ENCODE measurements at places on chromosomes 5 and 9.

GRCh38 chr9:136531186-136531903, 14.5 kb downstream of the NOTCH1 start:
- DNase-seq, result no peak

DNA sequence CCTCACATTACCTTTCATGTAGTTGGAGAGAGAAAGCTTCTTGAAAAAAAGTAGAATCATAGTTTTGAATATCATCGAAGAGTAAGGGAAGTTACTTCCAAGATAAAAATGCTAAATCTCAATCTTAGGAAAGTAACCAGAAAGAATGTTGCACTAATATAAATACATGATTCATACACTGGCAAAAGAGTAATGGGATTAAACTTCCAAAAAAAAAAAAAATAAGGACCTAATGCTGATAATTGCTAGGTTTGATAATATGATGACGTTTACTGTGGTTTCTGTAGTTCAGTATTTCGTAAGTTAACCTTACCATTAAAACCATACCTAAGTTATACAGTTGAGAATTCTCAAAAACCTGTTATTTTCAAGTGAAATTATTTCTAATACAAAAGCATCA, 573.8 kb upstream of the CDH9 start:
- DNase-seq, result no peak

GRCh38 chr5:82312373-82312856, 34.3 kb upstream of the RPS23 start:
- DNase-seq, result no peak

GRCh38 chr5:175823731-175824525, 47.5 kb upstream of the CPLX2 start:
- no peak for DNase-seq

DNA sequence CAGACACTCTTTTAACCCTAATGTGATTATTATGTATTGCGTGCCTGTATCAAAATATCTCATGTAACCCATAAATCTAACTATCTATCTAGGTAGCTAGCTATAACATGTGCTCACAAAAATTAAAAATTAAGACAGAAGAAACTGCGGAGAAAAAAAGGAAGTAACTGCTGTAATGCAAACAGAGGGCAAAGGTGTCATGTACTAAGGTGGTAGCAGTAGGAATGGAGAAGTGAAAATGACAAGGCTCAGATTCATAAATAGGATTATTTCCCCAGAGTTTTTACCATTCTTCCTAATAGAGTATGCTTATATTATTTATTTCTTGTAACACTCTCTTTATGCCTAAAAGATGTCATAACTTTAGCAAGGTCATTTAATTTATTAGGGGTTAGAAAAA, 1527.5 kb upstream of the C9orf72 start:
- DNase-seq, result no peak

- no peak for DNase-seq
These were observed 511.7 kb downstream of the CDH12 start for GRCh38 chr5:22341406-22341805.

GRCh38 chr5:123365156-123365555, 58.0 kb downstream of the CEP120 start:
- DNase-seq, result no peak

GRCh38 chr9:82332774-82333152, 344.2 kb downstream of the SPATA31D1 start:
- no peak for DNase-seq

- DNase-seq, result no peak
These were observed 35.2 kb downstream of the INSYN2B start for GRCh38 chr5:169944922-169945680.

DNA sequence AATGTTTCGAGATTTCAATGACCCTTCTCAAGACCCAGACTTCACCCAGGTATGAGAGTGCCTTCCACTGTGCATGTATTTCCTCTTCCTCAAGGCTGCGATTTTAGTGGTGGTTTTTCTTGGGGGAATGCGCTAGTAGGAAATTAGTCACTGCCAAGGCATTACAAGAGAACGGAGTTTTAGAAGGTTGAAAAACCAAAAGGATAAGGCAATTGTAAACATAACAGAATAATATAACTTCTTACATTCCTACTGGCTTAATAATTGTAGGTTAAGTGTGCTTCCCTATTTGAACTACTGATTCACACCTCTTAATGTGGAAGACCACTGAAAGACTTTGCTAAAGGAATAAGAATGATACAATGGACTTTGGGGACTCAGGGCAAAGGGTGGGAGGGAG, 38.9 kb downstream of the ACO1 start:
- DNase-seq, result no peak

GRCh38 chr5:67880511-67880805, 335.1 kb upstream of the PIK3R1 start:
- no peak for DNase-seq

- DNase-seq, result no peak
These were observed 47.7 kb downstream of the FNIP1 start for GRCh38 chr5:131749138-131749537.

DNA sequence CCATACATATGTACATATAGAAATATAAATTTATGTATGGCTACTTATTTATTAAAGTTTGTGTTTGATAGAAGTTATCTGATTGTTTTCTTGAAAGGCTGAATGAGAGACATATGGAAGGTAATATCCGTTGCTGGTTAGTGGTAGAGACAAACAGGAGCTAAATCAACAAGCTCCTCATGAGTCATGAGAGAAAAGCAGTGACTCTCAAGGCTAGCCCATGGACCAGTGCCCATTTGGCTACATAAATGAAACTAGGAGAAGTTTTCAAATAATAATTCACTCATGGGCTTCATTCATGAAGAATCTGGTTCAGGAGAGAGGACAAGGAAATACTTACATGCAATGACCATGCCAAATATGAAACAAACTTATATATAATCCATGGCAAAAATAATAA, 504.5 kb upstream of the ITGA1 start:
- no peak for DNase-seq

DNA sequence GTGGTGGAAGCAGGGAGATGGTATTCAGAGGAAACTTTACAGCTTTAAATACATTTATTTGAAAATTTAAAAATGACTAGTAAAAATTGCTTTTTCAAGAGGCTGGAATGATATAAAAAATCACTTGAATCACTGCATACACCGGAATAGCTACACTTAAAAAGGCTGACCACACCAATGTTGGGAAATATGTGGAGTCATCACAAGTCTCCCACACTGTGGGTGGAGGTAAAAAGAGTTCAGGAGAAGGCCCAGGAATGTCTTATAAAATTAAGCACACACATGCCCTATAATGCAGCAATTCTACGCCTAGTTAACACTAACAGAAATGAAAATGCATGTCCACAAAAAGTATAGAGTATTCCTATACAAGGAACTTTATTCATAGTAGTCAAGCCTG, 198.1 kb downstream of the ROR2 start:
- DNase-seq, result no peak

DNA sequence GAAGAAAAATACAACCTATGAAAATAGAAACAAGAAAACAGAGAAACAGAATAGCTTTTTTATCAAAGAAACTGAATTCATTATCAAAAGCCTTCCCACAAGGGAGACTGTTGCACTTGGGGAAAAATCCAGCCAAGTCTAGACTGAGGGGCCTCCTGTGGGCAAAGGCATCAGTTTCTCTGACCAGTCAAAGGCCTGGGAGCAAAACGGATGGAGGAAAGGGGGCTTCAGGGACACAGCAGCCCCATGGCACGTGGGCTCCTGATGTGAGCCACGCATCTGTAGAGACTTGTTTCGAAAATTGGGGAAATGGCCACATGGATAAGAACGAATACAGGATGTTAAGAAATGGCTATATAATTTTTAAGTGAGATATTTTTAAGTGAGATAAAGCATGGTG, 21.1 kb downstream of the ZDHHC11B start:
- DNase-seq, result no peak

- no peak for DNase-seq
These were observed 17.6 kb upstream of the SLIT3 start for GRCh38 chr5:169318556-169318955.

DNA sequence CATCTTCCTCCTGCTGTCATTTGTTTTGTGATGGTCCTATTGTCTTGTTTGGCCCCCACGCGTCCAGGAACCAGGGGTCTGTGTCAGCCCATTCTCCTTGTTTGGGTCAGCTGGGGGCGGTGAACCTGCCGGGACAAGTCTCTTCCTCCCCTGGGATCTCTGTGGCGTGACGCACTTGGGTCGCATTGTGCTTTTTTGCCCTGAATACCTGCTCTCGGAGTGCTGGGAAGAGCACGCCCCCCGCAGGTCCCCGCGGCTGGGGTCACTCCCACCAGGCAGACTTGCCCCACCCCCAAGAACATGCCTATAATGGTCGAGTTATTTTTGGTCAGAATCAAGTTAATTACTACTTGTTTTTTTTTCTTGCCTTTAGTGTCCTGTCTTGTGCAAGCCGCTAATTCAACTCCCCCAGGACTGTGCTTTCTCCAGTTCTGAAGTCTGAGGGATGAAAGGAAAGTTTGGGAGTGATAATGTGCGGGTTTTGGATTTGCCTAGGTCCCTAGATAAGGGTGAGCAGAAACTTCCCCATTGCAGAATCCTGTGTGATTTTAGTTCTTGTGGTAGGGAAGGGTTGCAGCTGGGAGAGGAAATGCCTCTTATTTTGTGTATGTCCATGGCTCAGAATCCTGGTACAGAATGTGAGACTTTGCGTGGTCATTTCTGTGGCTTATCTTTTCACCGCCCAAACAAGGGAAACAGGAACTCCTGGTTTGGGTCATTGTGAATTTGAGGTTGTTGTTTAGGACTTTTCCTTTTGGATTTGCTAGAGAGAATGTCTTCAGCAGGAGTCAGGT, 789 bp downstream of the ACER2 start:
- no peak for DNase-seq

- DNase-seq, result no peak
These were observed 356.6 kb upstream of the C9orf72 start for GRCh38 chr9:27929841-27930240.

DNA sequence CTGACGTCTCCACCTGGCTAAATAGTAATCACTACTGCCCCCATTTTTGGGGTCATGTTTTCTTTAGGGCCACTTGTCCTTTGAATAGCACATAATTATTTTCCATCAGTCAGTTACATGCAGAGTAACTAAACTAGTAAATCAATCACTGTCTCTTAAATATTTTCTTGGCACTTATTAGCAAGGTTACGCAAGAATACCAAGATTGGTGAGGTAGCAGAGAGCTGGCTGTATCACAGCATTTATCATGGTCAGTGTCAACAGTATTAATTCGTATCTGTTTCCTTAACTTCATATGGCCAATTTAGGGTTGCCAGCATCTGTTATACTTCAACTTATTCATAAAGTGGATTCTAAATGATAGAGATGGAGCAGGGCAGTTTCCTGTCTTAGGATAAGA, 346.8 kb upstream of the FAM174A start:
- no peak for DNase-seq

GRCh38 chr9:14398473-14398872, 84.5 kb upstream of the NFIB start:
- DNase-seq, result no peak

DNA sequence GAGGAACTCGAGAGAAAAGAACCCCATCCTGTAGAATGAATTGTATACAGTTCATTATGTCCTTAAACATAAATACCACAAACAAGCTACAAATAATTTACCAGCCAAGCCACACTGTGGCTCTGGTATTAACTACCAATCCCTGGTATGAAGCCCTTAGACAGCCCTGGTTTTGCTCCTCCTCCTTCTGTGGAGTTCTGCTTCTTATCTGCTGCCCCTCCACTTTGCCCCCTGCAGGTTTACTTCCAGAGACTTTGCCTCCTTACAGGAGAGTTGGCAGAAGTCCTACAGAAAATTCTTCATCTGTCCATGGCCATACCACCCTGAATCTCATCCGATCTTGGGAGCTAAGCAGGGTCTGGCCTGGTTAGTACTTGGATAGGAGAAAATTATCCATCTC, 219.8 kb downstream of the ACTL7B start:
- DNase-seq, result no peak

DNA sequence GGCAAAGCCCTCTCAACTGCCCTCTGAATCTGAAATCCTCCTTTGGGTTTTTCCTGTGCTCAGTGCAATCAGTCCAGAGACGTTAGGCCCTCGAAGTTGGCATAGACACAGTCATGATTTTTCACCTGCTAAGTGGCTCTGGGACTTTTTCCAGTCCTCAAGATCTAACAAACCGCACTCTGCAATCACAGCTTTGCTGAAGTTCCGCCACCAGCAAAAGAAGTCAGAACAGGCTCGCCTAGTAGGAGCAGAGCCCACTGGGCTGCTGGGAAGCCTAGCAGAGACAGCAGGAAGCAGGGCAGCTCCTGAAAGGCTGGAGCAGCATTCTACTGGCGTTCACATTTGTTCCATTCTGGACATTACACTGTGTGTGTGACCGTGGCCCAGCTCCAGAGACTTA, 222.8 kb upstream of the KIF2A start:
- no peak for DNase-seq

- no peak for DNase-seq
These were observed 18.0 kb downstream of the GABBR2 start for GRCh38 chr9:98690686-98691085.

DNA sequence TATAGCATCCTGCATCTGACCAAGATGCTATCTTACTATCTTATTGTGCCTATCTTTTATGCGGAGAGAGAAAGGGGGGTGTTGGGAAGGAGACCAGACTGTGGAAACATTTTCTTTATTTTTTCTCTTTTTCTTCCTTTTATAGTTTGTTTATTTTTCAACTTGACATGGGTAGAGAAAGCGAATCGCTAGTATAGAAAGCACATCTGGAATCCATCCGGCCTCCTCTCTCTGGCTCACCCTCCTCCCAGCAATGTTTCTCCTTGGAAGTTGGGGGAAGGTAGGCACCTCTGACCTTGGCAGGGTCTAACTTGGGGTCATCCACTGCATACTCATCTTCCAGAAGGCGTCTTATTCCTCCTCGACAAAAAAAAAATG, 3.9 kb downstream of the S1PR3 start:
- DNase-seq, result no peak

- DNase-seq, result no peak
These were observed 89.9 kb downstream of the HSPA4 start for GRCh38 chr5:133141746-133142145.

GRCh38 chr9:1514250-1514649, 464.1 kb downstream of the DMRT2 start:
- no peak for DNase-seq

DNA sequence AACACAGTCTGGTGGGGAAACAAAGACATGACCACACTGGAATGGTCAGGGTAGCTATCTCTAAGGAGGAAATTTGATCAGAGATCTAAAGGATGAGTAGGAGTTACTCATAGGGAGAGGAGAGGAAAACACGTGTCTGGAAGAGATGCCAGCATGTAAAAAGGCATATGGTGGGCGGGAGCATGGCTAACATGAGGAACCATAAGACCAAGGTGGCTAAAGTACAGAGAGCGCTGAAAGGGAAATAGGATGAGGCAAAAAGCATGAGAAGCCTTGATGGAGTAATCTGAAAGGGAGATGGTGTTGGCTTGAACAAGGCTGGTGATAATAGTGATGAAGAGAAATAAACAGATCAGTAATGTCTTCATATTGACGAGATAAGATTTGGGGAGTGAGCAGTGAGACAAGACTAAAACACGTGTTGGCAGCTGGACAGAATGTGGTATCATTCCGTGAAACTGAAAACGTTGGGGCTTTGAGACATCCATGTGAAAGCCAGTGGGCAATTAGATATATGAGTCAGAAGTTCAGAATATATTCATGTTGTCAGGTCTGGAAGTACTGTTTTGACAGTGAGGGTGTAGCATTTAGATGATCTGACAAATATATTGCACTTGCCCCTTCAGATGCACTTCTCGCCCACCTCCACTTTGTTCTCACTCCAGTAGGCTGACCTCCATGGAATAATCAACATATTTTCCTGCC, 209.1 kb upstream of the KCNN2 start:
- no peak for DNase-seq
